Mucosa of gallbladder (tissue), 1 donor: ENCODE measurements at places on chromosomes 16 and 17.

GRCh38 chr17:44004761-44005526 lies 522 bp downstream of the NAGS start:
- DNase-seq = no peak

DNA sequence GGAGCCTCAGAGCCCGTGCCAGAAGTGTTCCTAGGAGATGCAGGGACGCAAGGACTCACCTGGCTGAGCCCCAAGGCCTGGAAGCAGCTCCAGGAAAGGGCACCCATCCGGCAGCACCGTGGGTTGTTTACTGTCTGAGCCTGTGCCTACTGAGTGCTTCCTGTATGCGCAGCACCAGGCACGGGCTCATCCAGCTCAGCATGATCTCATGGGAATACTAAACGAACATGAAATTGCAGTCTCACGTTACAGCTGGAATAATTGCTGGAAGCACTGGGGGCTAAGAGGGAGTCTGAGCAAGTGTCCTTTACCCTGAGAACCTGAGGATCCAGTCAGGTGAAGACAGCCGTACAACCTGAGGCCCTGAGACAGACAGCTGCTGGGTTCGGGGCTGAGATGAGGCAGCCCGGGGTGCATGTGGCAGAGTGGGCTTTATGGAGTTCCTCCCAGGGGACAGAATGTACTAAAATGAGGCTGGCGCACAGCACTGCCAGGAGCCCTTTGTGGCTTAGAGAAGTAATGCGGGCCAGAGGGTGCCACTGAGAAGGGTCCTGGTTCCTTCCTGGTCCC lies 5.4 kb downstream of the CTRL start:
- DNase-seq = no peak

- no peak for DNase-seq
Observed at GRCh38 chr17:81583589-81584342, 31.6 kb upstream of the FAAP100 start.

- DNase-seq = no peak
Observed at GRCh38 chr16:85029408-85029784, 1.8 kb downstream of the KIAA0513 start.

DNA sequence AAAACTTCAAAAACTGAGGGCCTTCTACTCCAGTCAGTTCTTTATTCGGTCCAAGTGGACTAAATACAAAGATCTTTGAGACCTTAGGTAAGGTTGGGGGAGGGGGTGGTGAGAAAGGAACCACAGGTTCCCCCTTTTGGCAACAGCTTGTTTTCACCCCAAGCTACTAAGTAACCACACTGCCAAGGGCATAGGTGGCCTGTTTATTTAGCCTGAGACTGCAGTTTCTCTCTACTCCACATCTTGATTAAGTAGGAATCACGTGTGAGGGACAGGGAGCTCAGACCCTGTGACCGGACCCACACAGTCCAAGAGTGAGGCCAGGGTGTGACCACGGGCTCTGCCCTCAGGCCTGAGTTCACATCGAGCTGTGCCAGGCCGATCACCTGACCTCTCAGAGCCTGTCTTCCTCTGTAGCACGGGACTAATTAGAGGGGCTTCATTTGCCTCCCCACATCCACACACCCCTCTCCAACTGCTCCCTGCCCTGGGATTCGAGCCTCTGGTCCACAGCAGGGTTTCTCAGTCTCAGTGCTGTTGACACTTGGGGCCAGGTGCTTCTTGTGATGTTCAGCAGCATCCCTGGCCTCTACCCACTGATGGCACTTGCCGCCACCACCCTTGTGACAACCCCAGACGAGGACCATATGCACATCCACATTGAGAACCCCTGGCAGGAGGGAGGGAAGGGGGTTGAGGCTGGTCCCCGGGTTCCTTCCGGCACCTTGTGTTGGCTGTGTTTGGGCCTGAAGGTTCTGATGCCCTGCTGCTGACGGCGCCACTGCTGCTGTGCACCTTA lies 17.8 kb downstream of the ST6GALNAC2 start:
- DNase-seq = no peak

- no peak for DNase-seq
Observed at GRCh38 chr17:42378959-42379594, 9.2 kb downstream of the STAT3 start.

GRCh38 chr17:6064868-6065267 lies 5.3 kb upstream of the WSCD1 start:
- DNase-seq = no peak

DNA sequence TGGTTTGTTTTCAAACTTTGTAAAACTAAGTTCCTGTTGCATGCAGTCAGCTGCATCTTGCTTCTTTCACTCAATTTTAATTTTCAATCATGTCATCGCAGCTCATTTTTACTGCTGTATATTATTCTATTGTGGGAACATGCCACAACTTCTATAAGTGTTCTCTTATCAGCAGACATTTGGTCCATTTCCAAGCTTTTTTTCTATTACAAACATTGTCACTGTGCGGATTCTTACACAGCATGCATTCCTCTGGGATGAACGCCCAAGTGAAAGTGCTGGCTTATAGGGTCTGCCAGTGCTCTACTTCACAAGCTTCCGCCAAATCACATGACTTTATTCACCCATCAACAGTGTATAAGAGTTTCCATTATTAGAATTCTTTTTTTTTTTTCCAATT lies 22.7 kb downstream of the GINS3 start:
- no peak for DNase-seq

GRCh38 chr17:44361292-44362260 lies 2.1 kb downstream of the FAM171A2 start:
- no peak for DNase-seq

DNA sequence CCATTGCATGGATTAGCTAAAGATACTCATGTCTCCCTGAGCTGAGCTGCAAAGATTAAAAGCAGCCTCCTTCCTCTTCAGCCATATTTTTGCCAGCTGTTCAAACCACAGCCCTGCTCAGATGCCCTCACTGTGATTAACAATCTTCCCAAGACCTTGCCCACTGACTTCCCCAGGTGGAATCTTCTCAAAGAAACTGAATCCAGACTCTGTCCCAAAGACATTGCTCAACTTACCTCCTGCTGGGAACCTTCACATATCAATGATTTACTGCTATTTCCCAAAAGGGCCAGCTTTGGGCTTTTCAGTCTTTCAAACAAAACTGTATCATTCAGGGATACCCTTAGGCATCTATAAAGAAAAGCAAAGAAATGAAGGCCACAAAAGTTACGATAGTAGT lies 9.2 kb downstream of the C17orf67 start:
- no peak for DNase-seq

GRCh38 chr17:36938566-36939051 lies 1.3 kb downstream of the LHX1 start:
- no peak for DNase-seq

DNA sequence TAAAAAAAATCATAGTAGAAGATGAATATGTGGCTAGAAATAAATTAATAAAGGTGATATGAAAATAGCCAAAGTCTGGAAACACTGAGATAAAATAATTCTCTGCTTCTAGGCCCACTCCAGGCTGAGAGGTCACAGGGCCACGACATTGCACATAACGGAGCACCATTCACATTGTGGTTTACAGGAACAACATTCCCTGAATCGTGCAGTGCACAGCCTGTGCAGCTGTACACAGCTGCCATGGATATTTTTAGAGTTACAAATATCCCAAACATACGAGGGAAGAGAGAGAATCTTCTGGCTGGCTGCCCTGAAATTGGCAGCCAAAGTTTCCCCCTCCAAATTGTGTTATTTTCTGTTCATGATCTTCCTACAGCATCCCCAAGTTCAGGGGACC lies 68.8 kb downstream of the GSG1L start:
- DNase-seq = no peak

GRCh38 chr16:69093974-69094373 lies 11.5 kb upstream of the HAS3 start:
- no peak for DNase-seq

DNA sequence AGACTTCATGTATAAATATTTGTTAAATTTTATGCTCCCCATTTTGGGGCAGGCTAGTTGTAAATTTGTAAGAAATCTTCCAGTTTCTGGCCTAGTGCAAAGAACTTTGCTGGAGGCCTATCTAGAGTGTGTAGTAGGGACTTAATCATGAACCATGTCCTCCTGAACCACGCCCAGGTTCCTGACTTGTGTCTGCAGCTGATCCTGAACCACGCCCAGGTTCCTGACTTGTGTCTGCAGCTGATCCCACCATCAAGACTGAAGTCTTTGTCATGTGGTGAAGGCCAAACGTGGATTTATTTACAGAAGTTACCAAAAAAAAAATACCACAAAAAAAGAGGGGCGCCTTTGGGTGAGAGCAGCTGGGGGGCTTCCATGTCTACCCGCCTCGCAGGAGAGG lies 33.1 kb downstream of the LMF1 start:
- no peak for DNase-seq

- no peak for DNase-seq
Observed at GRCh38 chr16:57653936-57654335, 14.2 kb upstream of the ADGRG3 start.
